ENCODE measurements at places on chromosomes 5 and 9.

- no peak for DNase-seq
Observed at GRCh38 chr9:36897478-36897877, 136.6 kb downstream of the PAX5 start.

GRCh38 chr5:5342784-5343183 is 79.7 kb upstream of the ICE1 start:
- no peak for DNase-seq

DNA sequence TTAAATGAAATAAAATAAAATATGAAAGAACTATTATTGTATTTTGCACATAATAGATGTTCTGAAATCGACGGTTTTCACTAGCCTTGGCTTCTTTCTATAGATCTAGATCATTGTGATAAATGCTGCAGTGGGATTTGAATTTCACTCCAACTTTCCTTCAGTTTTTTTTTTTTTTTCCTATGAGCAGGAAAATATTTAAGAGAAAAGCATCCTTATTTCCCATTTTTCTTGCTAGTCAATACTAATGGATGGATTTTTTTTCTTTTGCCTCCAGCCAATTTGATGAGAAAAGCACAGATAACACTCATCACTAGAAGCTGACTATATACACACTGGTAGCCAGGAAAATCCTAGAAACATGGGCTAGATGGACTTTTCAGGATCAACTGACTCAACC is 249.0 kb downstream of the NFIB start:
- no peak for DNase-seq

- no peak for DNase-seq
Observed at GRCh38 chr5:173686950-173687349, 70.5 kb upstream of the BOD1 start.

- DNase-seq = no peak
Observed at GRCh38 chr5:1660001-1660400, 136.2 kb upstream of the LPCAT1 start.

- no peak for DNase-seq
Observed at GRCh38 chr5:2946315-2946714, 194.8 kb upstream of the IRX2 start.

DNA sequence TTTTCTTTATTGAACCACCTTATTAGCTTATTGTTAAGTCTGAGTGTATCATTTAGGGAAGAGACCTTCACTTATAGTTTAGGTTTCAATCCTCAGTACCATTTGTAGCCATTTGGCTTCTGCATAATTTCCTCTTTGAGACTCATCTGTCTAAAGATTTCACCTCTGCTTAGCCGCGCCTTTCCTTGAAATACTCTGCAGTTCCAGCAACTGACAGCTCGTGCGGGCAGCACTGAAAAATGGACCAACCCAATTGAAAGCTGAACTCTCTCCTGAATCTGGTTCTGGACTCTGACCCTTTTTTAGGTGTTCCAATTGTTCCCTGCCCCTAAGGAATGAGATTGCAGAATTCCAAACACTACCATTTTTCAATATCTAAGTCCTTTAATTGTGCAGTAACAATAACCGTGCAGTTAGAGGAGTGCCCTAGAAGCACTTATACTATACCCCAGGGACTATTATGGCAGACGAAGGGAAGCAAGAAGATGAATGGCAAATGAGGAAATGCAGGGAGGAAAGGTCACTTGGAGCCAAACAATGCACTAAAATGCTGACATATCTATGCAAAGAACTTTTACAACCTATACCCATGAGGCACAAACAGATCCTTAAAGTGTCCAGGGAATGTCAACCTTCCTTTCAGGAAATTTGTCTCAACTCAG is 50.1 kb upstream of the PDE4D start:
- no peak for DNase-seq

DNA sequence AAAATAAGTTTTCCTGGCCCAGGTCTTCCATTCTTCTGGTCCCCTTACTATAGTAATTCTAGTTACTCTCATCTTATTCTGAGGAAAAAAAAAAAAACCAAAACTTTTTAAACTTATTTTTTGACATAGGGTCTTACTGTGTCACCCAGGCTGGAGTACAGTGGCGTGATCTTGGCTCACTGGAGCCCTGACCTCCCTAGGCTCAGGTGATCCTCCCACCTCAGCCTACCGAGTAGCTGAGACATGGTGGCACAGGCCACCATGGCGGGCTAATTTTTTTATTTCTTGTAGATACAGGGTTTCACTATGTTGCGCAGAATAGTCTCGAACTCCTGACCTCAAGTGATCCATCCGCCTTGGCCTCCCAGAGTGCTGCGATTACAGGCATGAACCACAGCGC is 38.4 kb downstream of the SNAPC3 start:
- no peak for DNase-seq

All from NCI-H1417 treated with DMSO at 0.1 percent for 48 hours (cell line).